Endothelial cell of umbilical vein (primary cell): ENCODE measurements at places on chromosomes 4 and X. TPM values are rescaled to one million over a fixed set of nuclear protein-coding genes. Genes with fewer than 3 reads are reported as not detected.

GRCh38 chr4:61619528-61619927, 419.4 kb downstream of the ADGRL3 start:
- no peak overlapping the region for H3K4me3 ChIP-seq
- no peaks in the 10 kb centered on the region for H3K36me3 ChIP-seq
- no peaks in the 10 kb centered on the region for H3K27me3 ChIP-seq
- H3K27ac ChIP-seq, result no peak overlapping the region

GPR78 gene
- polyA plus RNA-seq, result not detected in 2 replicates

MAGIX gene
- polyA plus RNA-seq, result 0.88 and 0.94 TPM in 2 replicates

TDO2 gene
- polyA plus RNA-seq, result not detected in 2 replicates

ADH7 gene
- polyA plus RNA-seq, result not detected in 2 replicates

- no peak overlapping the region for H3K27ac ChIP-seq
- DNase-seq, result no peak
- H3K36me3 ChIP-seq, result no peaks in the 10 kb centered on the region
- H3K27me3 ChIP-seq, result no peaks in the 10 kb centered on the region
- no peak overlapping the region for H3K4me3 ChIP-seq
These were observed 6.0 kb downstream of the UGT2B17 start for GRCh38 chr4:68570122-68570507.

DNA sequence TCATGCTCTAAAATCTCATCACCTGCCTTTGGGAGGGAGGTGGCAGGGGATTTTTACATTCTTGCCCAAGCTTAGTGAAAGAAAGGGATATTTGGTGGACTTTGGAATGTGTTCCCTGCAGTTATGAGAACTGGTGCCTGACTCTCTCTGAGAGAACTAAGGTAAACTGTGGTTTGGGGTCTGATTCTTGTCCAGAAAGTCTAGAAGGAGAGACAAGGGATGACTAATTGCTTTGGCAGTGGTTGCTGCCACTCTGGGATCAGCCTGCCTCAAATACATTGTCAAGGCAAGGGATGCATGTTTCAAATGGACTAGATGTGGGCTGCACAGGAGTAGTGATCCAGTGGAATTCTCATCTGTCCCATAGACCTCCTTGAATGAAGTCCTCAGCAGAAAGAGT, 115.2 kb downstream of the DDIT4L start:
- no peak for DNase-seq
- H3K27ac ChIP-seq, result no peak overlapping the region
- no peaks in the 10 kb centered on the region for H3K4me1 ChIP-seq
- H3K36me3 ChIP-seq, result no peaks in the 10 kb centered on the region
- no peaks in the 10 kb centered on the region for H3K27me3 ChIP-seq

GYPE gene
- 0.51 and 0.58 TPM in 2 replicates for polyA plus RNA-seq

- H3K4me3 ChIP-seq, result no peak overlapping the region
- H3K4me1 ChIP-seq, result peaks cover 44% of the 10 kb centered on the region
- H3K27me3 ChIP-seq, result no peaks in the 10 kb centered on the region
- H3K27ac ChIP-seq, result peak overlapping the region; percentile 32
- DNase-seq, result peak; percentile 68
These were observed 10.3 kb downstream of the RTL5 start for GRCh38 chrX:72121383-72121782.

RTL9 gene
- polyA plus RNA-seq, result not detected in 2 replicates

DNA sequence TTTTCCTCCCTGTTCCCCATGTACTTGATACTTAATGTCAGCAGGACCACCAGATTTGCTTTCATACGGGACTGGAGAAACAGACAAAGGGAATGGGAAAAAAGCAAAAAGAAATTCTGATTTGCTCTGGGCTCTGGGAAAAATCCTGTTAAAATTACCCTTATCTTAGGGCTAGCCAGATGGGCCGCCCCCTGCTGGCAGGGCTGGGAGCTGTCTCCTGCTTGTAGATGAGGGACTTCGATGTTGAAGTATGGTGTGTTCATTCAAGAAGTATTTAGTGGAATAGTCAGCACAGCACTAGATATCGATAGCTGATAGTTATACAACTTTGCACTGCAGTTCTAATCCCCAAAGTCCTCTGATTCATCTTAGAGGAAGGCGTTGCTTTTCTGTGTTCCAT, 45.8 kb downstream of the BCORL1 start:
- peaks cover 4% of the 10 kb centered on the region for H3K4me1 ChIP-seq
- no peaks in the 10 kb centered on the region for H3K27me3 ChIP-seq
- DNase-seq, result peak; percentile 33
- H3K4me3 ChIP-seq, result no peak overlapping the region
- H3K36me3 ChIP-seq, result peaks cover 17% of the 10 kb centered on the region

TACR3 gene
- polyA plus RNA-seq, result not detected in 2 replicates

NRK gene
- polyA plus RNA-seq, result 1.1 and 1.3 TPM in 2 replicates

GRCh38 chr4:122920473-122920872, 1.9 kb downstream of the NUDT6 start:
- no peak overlapping the region for H3K4me3 ChIP-seq
- H3K27ac ChIP-seq, result no peak overlapping the region
- H3K27me3 ChIP-seq, result no peaks in the 10 kb centered on the region
- no peaks in the 10 kb centered on the region for H3K36me3 ChIP-seq
- no peak for DNase-seq
- peaks cover 22% of the 10 kb centered on the region for H3K4me1 ChIP-seq

MTMR8 gene
- polyA plus RNA-seq, result 0.23 and 0.24 TPM in 2 replicates

CENPI gene
- 7.2 and 7.7 TPM in 2 replicates for polyA plus RNA-seq

DMD gene
- polyA plus RNA-seq, result 6.4 and 9.0 TPM in 2 replicates

GRCh38 chr4:74335341-74336021, 27.2 kb downstream of the EPGN start:
- H3K4me1 ChIP-seq, result no peaks in the 10 kb centered on the region
- no peak overlapping the region for H3K4me3 ChIP-seq
- H3K36me3 ChIP-seq, result no peaks in the 10 kb centered on the region
- no peak for DNase-seq
- H3K27me3 ChIP-seq, result no peaks in the 10 kb centered on the region
- H3K27ac ChIP-seq, result no peak overlapping the region

IL21 gene
- polyA plus RNA-seq, result not detected in 2 replicates

DNA sequence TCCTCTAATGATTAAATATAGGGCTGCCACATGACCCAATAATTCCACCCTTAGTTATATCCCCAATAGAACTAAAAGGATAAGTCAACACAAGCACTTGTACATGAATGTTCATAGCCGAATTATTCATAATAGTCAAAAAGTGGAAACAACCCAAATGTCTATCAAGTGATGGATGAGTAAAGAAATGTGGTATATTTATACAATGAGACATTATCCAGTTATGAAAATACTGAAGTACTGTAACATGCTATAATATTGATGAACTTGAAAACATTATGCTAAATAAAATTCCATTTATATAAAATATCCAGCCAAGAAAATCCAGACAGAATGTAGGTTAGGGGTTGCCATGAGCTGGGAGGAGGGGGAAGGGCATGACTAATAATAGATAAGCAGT, 436.7 kb upstream of the AADAT start:
- no peak for DNase-seq
- no peaks in the 10 kb centered on the region for H3K4me1 ChIP-seq
- no peak overlapping the region for H3K27ac ChIP-seq
- H3K4me3 ChIP-seq, result no peak overlapping the region
- no peaks in the 10 kb centered on the region for H3K36me3 ChIP-seq
- no peaks in the 10 kb centered on the region for H3K27me3 ChIP-seq

UNC5C gene
- polyA plus RNA-seq, result 0.32 and 0.44 TPM in 2 replicates

DNA sequence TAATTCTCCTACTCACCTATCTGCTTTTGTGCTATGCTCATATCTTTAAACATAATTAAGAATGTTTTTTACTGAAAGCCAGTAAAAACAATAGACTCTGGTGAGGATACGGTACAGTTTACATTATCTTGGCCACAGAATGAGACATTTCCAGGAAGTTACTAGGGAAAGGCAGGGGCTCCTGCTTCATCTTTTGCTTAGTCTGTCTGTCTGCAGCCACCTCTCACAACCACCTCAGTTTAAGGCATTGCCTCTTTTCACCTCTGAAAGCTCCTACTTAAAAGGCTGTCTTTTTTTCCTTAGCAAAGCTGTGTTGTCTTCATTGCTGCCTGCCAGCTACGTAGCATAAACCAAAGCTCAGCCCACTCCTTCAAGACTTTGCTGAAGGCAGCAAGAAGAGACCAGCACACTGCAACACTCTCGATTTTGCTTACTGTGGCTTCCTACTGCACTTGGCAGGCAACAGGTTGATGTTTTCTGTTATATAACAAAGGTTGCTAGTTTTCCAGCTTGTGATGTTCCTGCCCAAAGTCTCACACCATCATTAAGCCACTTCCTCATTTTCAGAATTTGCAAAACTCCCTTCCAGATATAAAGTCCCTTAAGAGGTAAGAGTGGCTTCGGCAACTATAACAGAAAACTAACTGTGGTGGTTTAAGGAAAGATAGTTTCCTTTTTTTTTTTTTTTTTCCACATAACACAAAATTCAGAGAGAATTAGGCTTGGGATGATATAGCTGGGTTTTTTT, 432.9 kb downstream of the GRXCR1 start:
- DNase-seq, result no peak
- H3K4me1 ChIP-seq, result no peaks in the 10 kb centered on the region
- H3K36me3 ChIP-seq, result no peaks in the 10 kb centered on the region
- H3K4me3 ChIP-seq, result no peak overlapping the region
- H3K27me3 ChIP-seq, result no peaks in the 10 kb centered on the region

RHOXF2B gene
- polyA plus RNA-seq, result not detected in 2 replicates

- H3K27me3 ChIP-seq, result no peaks in the 10 kb centered on the region
- no peak overlapping the region for H3K27ac ChIP-seq
- no peak for DNase-seq
- H3K36me3 ChIP-seq, result no peaks in the 10 kb centered on the region
- no peaks in the 10 kb centered on the region for H3K4me1 ChIP-seq
These were observed 47.3 kb upstream of the GATB start for GRCh38 chr4:151808120-151808529.

DNA sequence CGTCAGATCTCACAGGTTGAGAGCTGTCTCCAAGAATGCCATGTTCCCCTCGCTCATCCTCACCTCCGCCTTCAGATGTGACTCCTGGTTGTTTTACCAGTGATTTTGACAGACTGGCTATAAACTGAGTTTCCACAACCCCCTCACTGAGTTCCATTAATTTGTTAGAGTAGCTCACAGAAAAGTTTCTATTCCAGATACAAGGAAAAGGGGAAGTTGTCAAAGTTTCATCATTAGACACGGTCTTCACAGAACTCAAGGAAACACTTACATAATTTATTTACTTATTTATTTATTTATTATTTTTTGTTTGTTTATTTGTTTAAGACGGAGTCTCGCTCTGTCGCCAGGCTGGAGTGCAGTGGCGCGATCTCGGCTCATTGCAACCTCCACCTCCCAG, 55.7 kb upstream of the IQSEC2 start:
- no peaks in the 10 kb centered on the region for H3K4me1 ChIP-seq
- no peak for DNase-seq
- no peak overlapping the region for H3K4me3 ChIP-seq
- no peak overlapping the region for H3K27ac ChIP-seq
- no peaks in the 10 kb centered on the region for H3K27me3 ChIP-seq

GRCh38 chr4:8472689-8473197, 32.2 kb downstream of the TRMT44 start:
- no peak overlapping the region for H3K27ac ChIP-seq
- no peak for DNase-seq
- no peaks in the 10 kb centered on the region for H3K27me3 ChIP-seq
- no peak overlapping the region for H3K4me3 ChIP-seq

DNA sequence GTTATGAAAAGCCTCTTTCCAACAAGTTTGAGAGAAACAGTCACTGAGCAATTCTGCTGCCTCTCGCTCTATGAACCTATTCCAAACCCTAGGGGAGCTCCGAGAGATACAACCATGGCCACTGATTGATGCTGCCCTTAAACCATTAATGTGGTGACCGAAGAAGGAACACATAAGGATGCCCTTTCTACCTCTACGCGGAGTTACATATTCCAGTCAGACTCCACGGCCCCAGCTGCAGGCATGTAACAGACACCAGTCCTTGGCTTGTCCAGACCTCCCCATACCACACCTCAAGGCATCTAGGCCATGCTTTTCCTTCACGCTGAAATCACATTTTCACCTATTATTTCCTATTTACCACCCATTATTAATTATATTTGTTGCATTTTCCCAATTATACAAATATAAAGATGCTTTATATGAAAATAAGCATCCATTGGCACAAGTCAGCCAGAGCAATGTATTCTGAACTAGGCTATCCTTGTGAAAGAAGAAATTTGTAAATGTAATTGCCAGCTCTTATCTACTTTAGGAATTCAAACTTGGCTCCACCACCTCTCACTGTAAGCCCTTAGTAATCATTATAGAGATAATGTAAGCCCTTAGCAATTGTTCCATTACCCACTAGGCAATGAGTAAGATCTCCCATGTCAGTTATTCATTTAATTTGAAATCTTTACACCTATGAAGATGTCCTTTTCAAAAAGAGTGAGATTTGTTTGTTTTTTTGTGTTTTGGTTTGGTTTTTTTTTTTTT, 338.4 kb downstream of the NR3C2 start:
- no peaks in the 10 kb centered on the region for H3K27me3 ChIP-seq
- no peak overlapping the region for H3K27ac ChIP-seq
- H3K4me3 ChIP-seq, result no peak overlapping the region
- H3K36me3 ChIP-seq, result no peaks in the 10 kb centered on the region

DNA sequence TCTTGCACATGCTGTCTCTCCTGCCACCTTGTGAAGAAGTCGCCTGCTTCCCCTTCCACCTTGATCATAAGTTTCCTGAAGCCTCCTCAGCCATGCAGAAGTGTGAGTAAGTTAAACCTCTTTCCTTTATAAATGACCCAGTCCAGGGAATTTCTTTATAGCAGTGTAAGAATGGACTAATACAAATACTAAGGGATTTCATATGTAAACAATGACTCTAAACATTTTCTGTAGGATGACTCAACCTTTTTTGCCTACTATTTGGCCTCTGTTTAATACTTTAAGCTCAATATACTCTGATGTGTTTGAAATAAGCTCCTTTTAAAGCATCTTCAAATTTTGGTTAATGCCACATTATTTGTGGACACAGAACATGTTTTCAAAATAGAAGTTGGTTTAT, 813.5 kb upstream of the SLIT2 start:
- no peaks in the 10 kb centered on the region for H3K27me3 ChIP-seq
- no peak overlapping the region for H3K4me3 ChIP-seq

DNA sequence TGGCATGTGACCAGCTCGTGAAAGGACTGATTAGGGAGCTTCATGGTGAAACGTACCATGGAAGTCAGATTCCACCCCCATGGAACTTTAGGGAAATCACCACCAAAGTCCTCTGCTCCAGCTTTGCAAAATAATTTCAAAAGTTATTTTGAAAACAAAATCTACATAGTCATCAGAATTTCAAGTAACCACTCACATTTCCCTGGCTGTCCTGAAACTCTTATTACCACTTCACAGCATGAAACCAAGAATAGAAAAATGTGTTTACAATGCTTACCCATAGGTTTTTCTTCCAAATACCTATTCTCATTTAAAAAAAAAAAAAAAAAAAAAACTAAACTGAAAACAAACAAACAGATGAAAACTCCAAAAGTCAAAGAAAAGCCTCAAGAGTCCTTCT, 198.7 kb downstream of the PDGFRA start:
- H3K36me3 ChIP-seq, result no peaks in the 10 kb centered on the region
- H3K4me3 ChIP-seq, result no peak overlapping the region
- no peak overlapping the region for H3K27ac ChIP-seq
